Eye (tissue), 1 donor: ENCODE measurements at places on chromosomes 7 and 10.

- DNase-seq = peak; percentile 91
Measured at GRCh38 chr7:90625562-90625961, 29.4 kb downstream of the CDK14 start.

DNA sequence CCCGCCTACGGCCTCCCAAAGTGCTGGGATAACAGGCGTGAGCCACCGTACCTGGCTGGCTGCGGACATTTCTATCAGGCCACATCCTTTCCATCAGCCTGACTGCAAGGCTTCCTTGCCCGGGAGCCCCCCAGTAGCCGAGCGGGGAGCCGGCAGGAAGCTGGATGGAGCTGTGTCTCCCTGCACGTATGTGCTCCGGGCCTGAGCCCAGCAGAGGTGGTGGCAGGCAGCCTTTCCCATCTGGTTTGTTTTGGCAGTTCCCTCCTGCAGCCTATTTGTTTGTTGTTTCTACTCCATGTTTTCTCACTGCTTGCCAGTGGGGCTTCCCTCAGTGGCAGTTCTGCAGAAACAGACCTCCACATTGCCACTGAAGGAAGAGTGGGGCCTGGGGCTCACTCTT, 5.4 kb downstream of the POP7 start:
- no peak for DNase-seq

DNA sequence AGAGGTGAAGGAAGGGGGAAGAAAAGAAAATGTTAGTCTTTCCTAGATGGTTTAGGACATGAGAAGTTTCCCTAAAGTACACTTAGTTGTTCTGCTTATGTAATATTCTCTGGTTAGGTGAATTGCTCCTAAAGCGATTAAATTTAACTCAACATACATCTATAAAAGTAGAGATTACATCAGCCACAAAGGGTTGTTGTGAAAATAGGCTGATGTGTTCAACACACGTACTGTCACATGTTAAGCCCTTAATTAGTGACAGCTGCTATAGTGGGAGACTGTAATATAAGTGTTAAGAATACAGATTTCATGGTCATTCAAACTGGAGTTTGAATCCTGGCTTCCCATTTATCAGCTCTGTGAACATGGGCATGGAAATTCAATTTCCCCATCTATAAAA, 12.8 kb downstream of the HECTD2 start:
- DNase-seq = no peak

DNA sequence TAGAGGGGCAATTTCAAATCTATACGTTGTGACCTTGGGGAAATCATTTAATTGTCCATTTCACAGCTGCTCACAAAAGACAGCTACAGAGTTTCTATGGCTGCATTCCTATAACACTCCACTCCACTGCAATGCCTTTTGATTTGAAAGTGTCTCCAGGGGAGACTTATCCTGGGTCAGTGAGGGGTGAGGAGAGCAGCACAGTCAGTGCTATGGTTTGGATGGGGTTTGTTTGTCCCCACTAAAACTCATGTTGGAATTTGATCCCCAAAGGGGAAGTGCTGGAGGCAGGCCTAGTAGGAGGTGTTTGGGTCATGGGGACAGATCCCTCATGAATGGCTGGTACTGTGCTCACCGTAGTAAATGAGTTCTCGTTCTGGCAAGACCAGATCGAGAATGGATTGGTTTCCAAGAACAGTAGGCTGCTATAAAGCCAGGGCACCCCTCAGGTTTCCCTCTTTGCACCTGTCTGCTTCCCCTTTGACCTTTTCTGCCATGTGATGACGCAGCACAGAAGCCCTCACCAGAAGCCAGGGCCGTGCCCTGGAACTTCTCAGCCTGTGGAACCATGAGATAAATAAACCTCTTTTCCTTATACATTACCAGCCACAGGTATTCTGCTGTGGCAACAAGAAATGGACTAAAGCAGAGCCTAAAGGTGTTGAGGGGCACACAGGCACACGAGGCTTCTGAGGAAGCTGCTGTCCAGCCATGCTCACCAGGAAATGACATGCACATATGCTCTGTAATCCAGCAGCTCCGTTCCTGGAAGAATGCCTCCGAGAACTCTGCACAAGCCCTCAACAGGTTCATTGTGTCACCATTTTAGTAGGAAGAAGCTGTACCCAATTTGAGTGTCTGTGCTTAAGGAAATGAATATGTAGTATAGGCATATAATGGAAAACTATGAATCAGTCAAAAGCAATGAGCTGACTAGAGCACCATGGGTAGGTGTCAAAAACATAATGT, 5.0 kb upstream of the PAPOLB start:
- no peak for DNase-seq

- DNase-seq = no peak
Measured at GRCh38 chr10:109914966-109915365, 8.3 kb downstream of the XPNPEP1 start.

- DNase-seq = no peak
Measured at GRCh38 chr7:95018021-95018420, 110.6 kb downstream of the PPP1R9A start.

GRCh38 chr7:2884161-2884560, 40.1 kb upstream of the GNA12 start:
- DNase-seq = no peak

GRCh38 chr7:4638781-4639575, 43.1 kb upstream of the FOXK1 start:
- DNase-seq = no peak

DNA sequence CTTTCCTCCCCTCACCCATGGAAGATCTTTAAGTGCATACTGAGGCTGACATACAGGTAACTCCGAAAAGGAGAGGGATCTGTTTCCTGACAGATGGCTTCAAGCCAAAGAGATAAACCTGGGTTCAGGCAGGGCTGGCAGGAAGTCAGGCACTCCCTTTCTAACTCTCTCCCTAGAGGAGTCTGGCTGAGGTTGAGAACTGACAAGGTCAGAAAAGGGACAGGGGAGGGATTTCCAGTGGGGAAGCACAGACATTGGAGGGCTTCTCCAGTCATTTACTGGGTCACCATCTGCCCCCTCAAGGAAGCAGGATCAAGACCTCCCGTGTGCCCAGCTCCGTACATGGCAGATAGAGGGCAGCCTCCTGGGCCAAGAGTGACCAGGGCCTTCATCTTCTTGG, 31.6 kb downstream of the TLX1 start:
- no peak for DNase-seq

GRCh38 chr7:149794661-149795060, 21.3 kb upstream of the ZNF467 start:
- no peak for DNase-seq

- DNase-seq = peak; percentile 35
Measured at GRCh38 chr7:47648275-47648925, 66.5 kb upstream of the TNS3 start.

DNA sequence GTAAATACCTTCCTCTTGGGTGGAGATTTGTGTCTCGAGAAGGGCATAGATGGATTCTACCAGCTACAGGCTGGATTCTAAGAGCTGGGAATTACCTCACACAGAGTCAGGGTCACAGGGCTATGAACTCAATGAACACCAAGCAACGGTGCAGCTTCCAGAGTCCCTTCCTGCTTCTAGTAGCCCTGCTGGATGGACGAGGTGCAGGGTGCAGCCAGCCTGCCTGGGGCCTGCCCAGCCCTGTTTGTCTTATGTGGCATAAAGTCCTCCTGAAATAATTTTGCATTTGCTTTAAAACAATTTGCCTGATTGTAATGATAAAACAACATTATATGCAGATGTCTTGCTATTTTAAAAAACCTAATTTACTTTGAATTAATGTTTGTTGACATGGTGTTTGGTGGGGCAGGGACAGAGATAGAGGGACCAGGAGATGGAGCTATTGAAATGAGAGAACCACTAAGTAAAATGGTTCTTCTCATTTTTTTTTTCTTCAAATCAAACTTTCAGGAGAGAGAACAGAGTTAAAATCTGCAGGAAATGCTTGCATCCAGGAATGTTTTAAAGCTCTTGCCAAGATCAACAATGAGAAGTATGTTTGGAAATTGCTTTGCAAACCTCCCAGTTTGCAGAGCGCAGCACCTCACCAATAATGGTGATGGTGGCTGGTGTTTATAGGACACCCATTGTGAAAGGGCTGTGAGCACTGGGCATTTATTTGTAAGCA, 305.4 kb upstream of the PODXL start:
- DNase-seq = no peak

GRCh38 chr10:124898471-124898870, 43.5 kb upstream of the ZRANB1 start:
- DNase-seq = no peak

DNA sequence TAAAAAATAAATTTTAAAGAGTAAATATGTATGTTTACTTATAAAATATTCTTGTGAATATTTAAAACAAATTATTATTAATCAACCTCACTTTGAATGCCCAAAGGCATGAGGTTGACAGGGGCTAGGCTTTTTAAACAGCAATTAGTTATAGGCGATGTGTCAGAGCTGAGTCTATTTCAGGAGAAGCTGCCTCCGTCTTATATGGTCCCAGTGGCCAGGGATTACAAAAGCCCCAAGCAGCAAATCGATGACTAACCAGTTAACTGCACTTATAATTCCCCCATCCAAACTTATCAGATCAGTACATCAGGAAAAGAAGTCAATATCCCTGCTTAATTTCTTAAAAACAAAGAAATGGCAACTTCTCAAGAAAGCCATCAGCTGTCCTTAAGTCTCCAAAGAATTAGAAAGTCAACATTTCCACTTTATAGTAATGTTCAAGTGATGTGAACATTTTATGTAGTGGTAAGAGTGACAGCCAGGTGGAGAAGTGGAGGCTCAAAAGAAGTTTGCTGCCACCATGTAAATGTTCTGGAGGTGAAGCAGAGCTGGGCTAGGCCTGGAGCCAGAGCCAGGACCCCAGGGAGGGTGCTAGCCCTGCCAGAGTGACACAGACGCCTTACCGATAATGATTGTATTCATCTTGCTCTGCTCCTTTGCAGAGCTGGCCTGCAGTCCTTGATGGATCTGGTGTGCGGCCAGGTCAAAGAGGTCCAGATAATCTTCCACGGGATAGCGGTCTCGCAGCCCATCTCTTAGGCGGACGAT, 51.5 kb downstream of the CHST15 start:
- no peak for DNase-seq

- peak; percentile 19 for DNase-seq
Measured at GRCh38 chr10:99630433-99630832, 10.2 kb upstream of the SLC25A28 start.

- DNase-seq = no peak
Measured at GRCh38 chr7:48052748-48053147, 17.4 kb downstream of the C7orf57 start.

- DNase-seq = no peak
Measured at GRCh38 chr7:100426516-100426915, 2.0 kb downstream of the ZCWPW1 start.

- peak; percentile 54 for DNase-seq
Measured at GRCh38 chr10:58264780-58265179, 2.9 kb downstream of the IPMK start.

GRCh38 chr7:12601302-12601869, 30.9 kb downstream of the SCIN start:
- no peak for DNase-seq

GRCh38 chr7:130748531-130749389, 14.8 kb upstream of the KLF14 start:
- no peak for DNase-seq

GRCh38 chr7:151851145-151851751, 25.7 kb downstream of the PRKAG2 start:
- DNase-seq = no peak

- peak; percentile 87 for DNase-seq
Measured at GRCh38 chr7:11343818-11344413, 370.2 kb downstream of the PHF14 start.

DNA sequence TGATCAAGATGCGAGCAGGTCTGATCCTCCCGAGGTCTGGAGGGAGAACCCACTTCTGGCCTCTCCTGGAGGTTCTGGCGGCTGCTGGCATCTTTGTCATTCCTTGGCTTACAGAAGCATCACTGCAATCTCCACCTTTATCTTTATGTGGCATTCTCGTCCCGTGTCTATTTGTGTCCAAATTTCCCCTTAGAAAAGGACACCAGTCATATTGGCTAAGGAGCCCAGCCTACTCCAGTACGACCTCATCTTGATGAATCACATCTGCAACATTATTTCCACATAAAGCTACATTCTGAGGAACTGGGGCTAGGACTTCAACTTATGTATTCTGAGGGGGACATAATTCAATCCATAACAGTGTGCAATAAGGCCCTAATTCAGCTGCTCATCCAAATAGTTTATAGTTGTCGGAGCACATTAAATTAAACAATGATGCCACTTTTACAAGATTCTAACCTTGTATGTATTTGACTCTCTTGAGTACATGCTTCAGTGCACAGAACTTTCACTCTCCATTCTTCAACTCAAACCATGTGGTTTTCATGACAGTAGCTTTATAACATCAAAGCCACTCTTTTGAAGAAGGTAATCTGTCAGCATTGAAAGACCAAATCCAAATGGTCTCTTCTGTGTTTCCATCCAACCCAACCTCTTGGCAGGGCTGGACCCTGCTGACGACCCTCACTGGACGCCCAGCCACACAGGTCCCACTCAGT, 86.2 kb upstream of the DDC start:
- no peak for DNase-seq

DNA sequence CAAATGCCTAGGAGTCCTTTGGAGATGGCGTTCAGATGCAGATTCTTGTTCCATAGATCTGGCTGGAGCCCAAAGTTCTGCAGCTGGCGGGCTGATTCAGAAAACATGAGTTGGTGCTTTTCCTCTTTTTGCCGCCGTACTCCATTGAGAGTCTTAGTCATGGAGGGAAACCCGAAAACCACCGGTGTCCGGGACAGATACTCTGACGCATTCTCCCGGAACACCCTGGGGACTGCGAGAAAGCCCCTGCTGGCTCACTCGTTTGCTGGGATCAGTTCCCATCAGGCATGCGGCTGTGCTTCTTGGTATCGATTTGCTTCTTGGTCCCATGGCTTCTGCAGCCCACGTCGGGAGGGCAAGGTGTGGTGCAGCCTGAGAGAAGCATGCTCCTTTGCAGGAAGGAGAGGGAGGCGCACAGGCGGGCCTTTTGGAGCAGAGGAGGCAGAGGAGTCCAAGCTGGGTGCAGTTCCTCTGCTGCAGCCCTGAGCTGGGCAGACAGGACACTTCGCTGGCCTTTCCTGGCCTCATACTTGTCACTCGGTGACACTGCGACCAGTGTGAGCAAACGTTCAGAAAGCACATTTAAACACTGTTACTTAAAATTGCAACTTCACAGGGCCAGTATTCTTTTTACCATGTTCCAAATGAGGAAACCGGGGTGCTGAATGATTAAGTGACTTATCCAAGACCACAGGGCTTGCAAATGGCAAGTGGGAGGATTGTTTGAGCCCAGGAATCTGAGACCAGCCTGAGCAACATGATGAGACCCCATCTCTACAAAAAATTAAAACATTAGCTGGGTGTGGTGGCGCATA, 30.6 kb upstream of the PFKFB3 start:
- DNase-seq = no peak

- DNase-seq = no peak
Measured at GRCh38 chr7:87831097-87831496, 45.1 kb downstream of the SLC25A40 start.
